Upper lobe of left lung (tissue), 6 donors: ENCODE measurements at places on chromosomes 2 and 18. TPM values are rescaled to one million over a fixed set of nuclear protein-coding genes. Genes with fewer than 3 reads are reported as not detected.

DNA sequence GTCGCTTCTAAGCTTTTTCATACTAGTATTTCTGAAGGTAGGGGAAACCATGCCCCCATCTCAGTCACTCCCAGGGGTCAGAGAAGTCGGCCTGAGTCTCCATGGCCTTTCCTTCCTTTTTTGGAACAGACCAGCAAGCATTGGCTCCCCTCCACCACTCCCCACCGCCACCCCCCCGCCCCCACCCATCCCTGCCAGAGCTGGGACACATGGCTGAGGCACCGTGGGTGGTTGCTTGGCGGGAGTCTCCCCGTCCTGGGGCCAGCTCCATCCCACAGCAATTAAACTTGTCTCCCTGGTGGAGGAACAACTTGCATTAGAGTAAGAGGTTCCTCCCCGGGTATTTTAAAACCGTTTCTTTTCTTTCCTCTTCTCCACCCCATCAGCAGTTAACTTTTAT lies 100.8 kb upstream of the TFPI start:
- peak; percentile 10 for DNase-seq

The ATOH8 gene
- 60.2 TPM for total RNA-seq

DNA sequence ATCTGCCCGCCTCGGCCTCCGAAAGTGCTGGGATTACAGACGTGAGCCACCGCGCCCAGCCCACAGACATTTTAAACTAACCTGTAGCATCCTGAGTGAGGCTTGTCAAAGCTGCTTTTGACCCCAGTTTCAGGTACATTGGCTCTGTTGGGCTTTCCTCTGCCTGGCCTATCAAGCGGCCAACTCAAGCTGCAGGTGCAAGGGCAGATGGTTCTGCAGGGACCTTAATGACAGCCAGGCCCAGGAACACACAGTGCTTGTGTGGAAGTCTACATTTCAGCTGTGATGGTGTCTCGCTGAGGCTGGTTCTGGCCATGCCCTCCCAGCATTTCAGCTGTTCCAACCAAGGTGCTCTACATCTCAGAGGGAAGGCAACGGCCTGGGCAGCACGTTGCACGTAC lies 18.4 kb downstream of the INPP4A start:
- no peak for DNase-seq

The GNLY gene
- total RNA-seq: 24.1 TPM

The NETO1 gene
- total RNA-seq: not detected
